ENCODE measurements at places on chromosomes 7 and 10.
A peak's percentile ranks its signal among the peaks of the same experiment; 100 is the strongest.

GRCh38 chr7:15399441-15399840 lies 162.4 kb downstream of the AGMO start:
- DNase-seq: no peak

- no peak for DNase-seq
These were observed 19.6 kb downstream of the AKR1C1 start for GRCh38 chr10:4982764-4983226.

- DNase-seq: no peak
These were observed 16.9 kb downstream of the PCGF6 start for GRCh38 chr10:103333934-103334520.

DNA sequence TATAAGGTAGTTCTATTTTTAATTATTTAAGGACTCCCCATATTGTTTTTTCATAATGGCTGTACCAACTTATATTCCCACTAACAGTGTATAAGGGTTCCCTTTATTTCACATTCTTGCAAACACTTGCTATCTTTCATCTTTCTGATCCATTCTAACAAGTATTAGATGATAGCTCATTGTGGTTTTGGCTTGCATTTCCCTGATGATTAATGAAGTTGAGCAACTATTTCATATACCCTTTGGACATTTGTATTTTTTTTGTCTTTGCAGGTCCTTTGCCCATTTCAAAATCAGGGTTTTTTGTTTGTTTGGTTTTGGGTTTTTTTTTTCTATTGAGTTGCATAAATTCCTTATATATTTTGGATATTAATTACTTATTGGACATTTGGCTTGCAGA lies 107.2 kb downstream of the EPC1 start:
- DNase-seq: no peak

DNA sequence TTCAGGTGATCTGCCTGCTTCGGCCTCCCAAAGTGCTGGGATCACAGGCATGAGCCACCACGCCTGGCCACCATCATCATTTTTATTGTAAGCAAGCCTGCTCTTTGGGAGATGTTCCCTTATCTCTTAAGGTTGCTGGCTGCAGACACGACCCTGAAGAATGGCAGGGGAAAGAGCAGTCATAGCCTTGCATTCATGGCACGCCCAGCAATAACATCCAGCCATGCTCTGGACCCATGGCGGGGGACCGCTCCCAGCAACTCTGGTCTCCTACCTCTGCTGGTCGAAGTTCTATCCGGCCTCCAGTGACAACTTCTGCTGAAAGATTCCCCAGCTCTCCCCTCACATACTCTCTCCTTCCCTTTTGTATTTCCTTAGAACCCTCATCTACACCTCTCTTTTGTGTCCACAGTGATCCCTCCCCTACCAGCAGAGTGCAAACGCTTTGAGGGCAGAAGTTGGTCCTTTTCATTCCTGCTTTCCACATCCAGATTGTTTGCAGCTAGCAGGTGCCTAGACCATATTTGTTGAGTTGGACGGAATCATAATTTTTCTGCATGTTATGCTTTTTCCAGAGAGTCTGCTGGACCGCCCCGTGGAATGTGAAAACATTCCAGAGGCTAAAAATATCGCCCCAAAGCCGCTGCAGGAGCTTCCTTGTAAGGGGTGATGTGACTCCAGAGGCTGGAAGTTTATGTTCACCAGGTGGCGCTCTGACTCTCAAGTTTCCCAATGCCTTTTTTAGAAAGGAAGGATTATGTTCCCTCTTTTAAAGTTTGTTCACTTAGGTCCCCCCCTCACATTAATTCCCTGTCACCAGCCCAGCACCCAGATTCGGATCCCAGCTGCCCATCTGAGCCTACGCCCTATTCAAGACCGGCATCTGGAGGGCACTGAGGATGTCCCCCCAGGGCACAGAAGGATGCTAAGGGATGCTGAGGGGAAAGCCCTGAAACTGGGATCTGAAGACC lies 4.3 kb upstream of the MARVELD1 start:
- DNase-seq: peak; percentile 60

DNA sequence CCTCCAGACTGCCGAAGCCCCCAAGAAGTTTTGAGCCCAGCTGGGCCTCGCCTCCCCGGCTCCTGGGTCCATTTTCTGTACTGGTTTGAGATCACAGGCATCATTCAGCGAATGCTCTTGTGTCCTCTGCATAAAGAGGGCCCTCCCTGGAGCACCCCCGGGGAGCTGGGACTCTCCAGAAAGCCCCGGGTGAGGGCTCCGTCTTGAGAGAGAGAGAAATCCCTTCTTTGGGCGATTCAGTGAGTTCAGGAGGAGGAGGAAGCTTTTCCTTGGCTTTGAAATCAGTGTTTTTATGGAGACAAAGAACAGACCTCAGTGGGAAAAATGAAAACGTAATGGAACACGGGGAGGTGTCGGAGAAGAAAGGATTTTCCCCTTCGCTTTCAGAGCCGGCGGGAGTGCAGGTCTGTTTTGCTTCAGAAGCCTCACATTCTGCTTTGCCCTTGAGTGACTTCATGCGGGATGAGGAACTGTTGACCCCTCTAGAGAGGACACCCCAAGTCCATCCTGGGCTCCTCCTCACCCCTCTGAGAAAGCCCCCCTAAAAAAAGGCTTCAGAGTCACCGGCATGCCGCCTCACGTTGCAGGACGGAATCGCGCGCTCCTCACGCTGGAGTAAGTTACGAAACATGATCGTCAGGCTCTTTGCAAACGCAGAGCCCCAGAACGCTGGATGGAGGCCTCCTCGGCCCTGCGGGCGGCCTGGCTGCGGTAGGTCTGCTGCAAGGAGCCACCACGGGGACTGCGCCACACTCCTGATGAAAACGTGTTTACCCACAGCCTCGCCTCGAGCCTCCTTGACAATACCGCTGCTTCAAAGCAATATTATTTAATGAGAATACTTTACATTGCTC lies 8.5 kb upstream of the AP5Z1 start:
- DNase-seq: no peak

GRCh38 chr10:102113261-102113955 lies 6.8 kb downstream of the LDB1 start:
- peak; percentile 14 for DNase-seq
